ENCODE measurements at places on chromosomes 7 and 10.

DNA sequence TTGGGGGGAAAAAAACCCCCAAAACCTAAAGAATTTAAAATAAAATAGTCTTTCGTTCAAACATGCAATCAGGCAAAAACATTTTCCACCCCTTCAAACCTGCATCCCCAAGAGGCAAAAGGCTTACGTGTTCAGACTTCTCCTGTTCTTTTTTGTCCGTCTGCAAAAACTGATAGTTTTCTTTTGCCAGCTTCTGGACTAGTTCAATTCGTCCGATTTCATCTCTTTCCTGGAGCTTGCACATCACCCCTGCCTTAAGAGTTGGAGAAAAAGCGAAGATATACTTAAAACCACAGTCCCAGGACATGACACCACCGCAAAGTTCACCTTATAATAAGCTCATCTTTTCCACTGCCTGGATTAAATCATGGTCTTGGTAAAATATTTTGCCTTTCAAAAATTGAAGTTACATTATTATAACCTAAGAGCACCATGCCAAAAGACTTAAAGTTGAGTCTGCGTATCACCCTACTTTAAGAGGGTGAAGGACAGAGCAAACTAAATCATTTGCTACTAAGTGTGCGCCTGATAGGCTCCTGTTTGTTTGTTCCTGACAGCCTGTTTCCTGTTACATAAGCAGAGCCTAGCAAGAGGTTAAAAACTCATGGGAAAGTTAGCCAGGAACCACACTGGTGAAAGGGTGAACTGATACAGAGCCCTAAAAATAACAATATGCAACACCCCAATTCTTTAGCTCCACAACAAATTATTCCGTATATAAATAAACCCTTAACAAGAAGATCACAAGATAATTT is 137.0 kb downstream of the RAPGEF5 start:
- DNase-seq: no peak

DNA sequence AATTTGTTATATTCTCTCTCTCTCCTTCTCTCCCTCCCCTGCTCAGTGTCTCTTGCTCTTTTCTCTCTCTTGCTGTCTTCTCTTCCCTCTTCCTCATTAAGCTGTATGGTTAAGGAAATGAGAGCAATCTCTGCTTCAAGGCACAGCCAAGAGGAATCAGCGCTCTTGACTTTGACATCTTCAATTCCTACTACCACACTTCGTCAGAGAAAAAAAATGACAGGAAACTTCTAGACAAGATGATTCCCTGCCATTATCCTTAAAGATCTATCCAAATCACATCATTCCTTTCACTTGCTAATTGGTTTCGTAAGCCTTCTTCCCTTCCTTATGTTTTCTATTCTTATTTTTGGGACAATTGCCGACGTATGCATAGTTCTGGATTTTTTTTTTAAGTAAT is 425.0 kb downstream of the KCNMA1 start:
- no peak for DNase-seq

DNA sequence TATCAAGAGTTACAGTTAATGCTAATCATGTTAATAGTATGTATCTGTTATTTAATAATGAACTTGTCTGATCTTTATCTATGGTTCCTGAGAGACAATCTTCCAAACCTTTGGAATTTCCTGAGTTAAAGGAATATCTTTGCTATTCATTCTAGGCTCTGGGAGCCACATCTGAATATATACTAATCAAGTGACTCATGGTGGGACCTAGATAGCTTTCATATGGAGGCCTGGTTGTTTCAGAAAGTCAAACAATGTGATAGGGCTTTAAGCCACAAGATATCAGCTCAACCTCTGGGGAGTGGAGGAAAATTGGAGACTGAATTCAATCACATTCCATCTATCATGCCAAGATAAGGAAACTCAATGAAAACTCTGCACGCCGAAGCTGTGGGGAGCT is 746.4 kb downstream of the TNS3 start:
- DNase-seq: no peak

DNA sequence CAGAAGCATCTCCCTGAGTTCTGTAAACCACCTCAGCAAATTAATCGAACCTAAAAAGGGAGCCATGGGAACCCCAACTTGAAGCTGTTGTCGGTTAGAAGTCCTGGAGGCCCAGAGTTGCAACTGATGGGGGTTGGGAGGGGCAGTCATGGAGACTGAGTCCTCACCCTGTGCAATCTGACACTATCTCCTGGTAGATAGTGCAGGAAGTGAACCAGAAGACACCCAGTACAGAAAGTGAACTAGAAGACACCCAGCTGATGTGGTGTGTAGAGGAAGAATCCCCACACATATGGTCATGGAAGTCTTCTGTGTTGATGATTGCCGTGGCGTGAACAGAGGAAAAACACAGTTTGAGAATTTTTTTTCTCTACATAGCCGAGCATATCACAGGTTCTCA is 58.8 kb upstream of the SRRM3 start:
- DNase-seq: no peak

DNA sequence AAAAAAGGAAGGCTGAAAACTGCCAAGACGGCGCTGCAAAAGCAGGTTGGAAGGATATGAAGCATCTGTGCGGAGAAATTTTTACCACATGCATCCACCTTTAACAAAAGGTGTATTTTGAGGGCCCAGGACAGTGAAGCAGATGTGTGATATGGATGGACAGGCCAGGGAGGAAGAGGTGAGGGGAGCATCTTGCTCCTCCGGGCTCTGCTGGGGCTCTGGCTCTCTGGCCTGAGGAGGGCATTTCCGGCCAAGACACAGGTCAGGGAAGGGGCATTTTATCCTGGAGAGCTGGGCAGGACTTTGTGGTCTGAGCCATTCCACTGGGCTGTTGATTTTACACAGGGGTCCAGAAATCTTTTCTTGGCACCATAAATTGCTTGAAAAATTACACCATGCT is 175.1 kb downstream of the ZMYND11 start:
- no peak for DNase-seq
